ENCODE measurements at places on chromosomes 1 and 21.

DNA sequence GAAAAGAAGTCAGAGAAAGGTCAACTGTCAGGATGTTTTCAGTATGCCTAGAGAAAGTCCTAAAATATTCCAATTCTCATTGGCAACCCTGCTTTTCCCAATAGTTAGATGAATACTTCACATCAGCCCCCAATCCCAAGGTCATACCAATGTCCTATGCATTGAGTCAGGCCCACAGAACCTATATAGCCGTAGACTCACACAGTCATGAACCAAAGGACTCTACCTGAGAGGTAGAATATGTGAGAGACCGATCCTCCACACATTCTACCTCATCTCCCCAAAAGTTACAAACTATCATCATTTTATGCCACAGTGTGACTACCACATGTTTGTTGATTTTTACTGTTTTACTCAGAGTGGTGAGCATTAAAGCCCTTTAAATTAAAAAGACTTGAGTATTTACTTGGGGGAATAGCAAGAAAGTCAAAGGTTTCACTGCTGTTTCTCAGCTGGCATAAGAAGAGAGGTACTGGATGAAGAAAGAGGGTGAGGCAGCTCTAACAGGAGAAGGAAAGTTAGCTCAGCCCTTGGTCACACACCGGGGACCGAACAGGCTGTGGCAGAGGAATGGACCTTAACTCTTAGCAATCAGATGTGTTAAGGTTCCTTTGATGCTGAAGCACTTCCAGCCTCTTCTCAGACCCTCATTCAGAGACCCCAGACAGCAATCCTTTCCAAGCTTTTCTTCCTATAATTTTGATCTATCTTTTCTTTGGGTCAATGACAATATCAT lies 937 bp downstream of the CD48 start:
- DNase-seq, result no peak

DNA sequence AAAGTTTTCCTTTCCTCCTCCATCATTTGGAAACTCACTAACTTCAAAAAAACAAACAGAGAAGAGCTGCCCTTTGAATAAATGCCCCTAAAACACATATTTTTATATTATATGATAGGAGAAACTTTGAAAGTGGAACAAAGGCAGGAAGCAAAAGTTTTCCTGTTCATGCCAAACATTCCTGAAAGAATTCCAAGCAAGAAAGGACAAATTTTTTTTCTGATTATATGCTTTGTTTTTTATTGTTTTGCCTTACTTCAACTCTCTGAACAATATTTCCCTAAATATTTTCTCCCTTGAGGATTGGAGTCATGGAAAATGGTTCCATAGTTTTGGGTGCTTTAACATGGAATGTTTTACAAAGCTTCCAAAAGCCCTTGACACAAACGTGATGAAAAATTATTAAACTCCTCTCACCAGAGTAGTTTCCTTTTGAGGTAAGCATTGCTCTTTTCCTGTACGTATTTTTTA lies 638.5 kb upstream of the CAMK1G start:
- no peak for DNase-seq

- DNase-seq, result no peak
These were observed 16.6 kb downstream of the DIP2A start for GRCh38 chr21:46475296-46475695.

DNA sequence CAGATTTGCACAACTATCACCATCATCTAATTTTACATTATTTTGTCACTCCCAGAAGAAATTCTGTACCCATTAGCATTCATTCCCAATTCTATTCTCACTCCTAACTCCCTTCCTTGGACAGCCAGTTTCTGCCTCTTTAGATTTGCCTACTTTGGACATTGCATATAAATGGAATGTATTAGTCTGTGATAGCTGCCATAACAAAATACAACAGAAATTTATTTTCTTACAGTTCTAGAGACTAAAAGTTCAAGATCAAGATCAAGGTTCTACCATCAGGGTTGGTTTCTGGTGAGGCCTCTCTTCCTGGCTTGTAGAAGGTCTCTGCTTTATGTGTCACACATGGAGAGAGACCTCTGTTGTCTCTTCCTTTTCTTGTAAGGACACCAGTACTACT lies 61.9 kb downstream of the ALG6 start:
- DNase-seq, result no peak

GRCh38 chr1:186474208-186474607 lies 13.3 kb upstream of the PDC start:
- no peak for DNase-seq

DNA sequence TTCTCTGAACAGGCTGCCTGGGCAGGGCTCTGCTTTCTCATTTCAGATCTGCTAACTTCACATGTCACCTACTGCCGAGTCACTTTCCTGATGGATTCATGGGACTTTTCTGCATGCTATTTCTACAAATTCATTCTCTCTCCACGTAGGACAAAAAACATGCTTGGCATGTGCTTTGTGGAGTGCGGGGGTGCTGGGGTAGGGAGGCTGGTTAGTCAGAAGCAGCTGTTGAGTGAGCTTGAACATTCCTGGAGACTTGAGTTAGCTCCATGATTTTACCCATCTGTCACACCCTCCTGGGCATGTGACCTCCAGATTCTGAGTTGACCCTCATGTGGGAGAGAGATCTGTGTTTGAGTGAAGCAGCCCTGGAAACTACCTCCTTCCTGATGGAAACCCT lies 71.4 kb downstream of the UCK2 start:
- DNase-seq, result no peak

DNA sequence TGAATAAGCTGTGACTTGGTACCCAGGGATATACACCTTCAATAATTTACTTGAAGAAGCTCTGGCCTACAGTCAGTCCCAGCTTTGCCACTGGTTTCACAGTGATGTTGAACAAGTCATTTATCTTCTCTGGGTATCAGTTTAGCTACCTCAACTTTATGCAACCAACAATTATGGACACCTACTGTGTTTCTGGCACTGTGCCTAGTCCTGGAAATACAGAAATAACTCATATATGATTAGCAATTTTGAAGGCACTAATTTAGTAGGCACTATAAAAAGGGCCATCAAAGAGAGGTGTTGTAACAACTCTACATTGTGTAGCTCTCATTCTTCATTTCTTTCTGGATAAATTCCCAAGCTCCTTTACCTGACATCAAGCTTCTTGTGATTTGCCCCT lies 88.6 kb upstream of the SPATA6 start:
- no peak for DNase-seq

All from testis (tissue), 5 donors.